ENCODE measurements at places on chromosomes 4 and X. TPM values are rescaled to one million over a fixed set of nuclear protein-coding genes. Genes with fewer than 3 reads are reported as not detected.

PIR gene
- 4.6 TPM for total RNA-seq

GRCh38 chr4:189787216-189788031, 153.2 kb upstream of the FRG1 start:
- DNase-seq, result no peak

GRCh38 chr4:24805067-24805466, 9.7 kb downstream of the SOD3 start:
- no peak for DNase-seq

GALNT7 gene
- 8.8 TPM for total RNA-seq

GRCh38 chr4:147060151-147060931, 114.7 kb upstream of the TTC29 start:
- DNase-seq, result no peak

GRCh38 chr4:78722320-78722719, 53.8 kb upstream of the BMP2K start:
- no peak for DNase-seq

RTL3 gene
- total RNA-seq, result not detected

GPR82 gene
- total RNA-seq, result not detected

DNA sequence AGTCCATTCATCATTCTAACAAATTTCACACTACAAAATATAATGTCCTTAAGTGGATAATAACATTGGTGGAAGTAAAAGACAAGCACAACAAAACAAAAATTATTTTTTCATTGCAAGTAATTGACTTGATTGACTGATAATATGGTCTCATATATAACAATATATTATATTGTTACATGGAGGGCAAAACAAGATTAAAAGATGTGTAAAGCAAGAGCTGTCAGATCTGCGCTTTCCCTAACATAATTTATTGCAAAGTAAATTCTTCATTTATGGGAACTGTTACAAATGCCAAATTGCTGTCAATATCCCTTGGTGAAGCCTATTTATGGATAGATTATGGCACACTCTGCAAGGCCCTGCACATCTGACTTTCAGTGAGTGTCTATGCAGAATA, 233.6 kb downstream of the PCDH7 start:
- no peak for DNase-seq

LRCH2 gene
- not detected for total RNA-seq

GRCh38 chr4:150337734-150338133, 244.2 kb upstream of the MAB21L2 start:
- no peak for DNase-seq

DNA sequence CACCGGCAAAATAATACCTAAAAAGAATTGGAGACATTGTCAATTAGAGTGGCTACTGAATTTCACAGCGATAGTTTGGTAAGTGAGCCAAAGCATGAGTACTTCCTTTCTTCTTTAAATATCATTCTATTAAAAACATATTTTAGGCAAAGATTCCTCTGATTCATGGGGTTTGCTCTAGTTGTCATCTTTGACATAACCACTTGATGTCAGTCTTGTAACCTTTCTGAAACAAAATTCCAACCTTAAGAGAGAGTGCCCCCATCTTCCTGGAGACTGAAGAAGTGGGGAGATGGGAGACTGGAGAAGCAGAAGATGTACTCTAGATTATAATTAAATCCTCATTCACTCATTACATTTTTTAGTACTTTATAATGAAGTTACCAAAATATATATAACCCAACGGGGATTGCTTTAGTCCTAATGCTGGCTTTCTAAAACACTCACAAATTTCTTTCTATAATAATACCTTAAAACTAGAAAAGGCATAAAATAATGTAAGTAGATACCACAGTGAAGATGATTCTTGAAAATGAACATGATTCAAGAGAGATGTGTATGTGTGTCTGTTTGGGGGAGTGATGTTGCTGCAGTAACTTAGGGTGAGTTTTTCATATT, 96.4 kb downstream of the EMCN start:
- no peak for DNase-seq

MAGEA6 gene
- not detected for total RNA-seq

GRCh38 chr4:22625311-22625710, 67.4 kb upstream of the GBA3 start:
- DNase-seq, result no peak

DNA sequence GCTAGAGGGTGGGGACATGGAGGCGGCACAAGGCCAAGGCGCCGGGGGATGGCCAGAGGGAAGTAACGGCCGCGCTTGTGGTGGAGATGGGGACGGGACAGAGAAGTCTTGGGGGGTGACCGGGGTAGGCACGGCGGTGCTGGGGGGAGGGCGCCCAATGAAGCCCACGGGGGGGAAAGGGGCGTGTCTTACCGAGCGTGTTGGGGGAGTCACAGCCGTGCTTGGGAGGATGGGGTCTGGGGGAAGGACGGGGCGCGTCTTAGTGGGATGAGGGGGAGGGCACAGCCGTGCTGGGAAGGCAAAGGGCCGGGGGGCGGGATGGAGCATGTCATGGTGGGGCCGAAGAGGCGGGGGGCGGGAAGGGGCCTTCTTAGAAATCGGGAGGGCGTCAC, 952 bp downstream of the ARSD start:
- no peak for DNase-seq

GRCh38 chr4:48015216-48015615, 1.3 kb downstream of the CNGA1 start:
- no peak for DNase-seq

EDA gene
- 3.6 TPM for total RNA-seq

GRCh38 chr4:39729557-39729956, 31.6 kb downstream of the UBE2K start:
- no peak for DNase-seq

LPAR4 gene
- not detected for total RNA-seq

DNA sequence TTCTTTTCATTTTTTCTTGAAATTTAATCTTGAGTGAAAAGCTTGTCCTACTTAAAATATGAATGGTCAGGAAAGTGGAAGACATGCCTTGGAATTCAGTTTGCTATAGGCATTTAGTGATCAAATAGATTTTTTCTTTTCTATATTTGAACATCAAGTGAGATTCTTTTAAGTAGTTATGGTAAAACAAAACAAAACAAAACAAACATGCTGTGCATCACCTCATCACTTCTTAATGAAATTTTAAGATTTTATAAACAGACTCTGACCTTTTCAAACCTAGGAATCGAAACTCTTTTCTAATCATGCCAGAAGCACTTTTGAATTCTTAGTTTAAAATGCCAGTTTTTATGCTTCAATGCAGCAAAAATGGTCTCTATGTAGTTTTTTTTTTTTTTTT, 62.8 kb downstream of the CNKSR2 start:
- DNase-seq, result no peak

CT47A7 gene
- not detected for total RNA-seq

- DNase-seq, result no peak
These were observed 192.5 kb downstream of the ASMT start for GRCh38 chrX:1807301-1807731.

DNA sequence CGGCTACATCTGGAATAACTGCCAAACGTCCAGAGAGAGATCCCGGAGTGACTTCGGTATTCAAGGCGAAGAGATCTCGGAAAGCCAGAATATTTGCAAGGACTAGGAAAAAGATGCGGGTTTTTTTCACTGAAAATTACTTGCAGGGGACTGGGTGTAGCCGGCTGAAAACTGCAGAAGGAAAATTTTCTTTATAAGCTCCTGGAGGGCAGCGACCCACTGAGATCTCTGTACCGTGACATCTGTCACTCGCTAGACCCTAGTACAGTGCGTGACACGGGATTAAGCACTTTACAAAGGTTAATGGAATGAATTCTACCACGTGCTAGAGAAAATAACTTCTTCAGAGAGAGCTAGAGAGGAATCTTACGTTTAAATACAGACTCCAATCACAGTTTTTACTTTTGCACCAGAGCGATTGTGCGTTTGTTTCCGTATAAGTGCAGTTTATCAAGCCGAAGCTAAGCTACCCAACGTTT, 1.1 kb upstream of the LCORL start:
- DNase-seq, result no peak

DNA sequence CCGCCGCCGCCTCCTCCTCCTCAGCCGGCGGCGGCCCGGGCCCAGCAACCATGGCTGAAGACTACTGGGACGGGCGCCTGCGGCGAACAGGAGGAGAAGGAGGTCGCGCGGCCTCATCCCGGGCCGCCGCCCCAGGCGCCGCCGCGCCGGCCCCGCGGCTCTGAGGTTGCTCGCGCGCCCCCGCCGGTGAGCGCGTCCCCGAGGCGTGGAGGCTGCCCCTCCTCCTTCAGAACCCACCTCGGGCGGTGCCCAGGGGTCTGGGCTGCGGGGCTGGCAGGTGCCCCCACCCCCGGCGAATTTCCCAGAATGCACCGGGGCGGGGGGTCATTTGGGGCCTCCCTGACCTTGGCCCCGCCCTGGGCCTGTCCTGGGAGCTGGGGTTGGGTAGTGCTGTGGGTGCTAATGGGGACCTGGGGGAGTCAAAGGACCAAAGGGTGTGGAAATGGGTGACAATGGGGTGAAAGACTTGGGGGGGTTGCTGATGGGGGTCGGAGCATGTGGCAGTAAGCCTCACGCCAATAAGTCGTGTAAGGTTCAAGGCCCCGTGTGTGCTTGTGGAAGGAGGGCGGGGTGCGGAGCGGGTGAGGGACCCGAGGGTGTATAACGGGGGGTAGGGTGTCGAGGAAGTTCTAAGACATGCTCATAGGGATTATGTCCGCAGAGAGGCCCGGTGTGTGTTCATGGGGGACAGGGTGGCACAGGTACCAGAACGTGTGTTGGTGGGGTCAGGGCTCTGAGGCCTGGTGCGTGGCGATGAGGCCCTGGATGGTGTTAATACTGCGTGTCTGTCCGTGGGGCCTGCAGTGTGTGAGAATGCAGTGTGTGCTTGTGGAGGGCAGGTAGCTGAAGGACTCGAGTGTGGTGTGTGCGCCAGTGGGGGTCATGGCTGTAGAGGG, 687 bp downstream of the CDK16 start:
- DNase-seq, result peak; percentile 39

- no peak for DNase-seq
These were observed 94.2 kb upstream of the MAMLD1 start for GRCh38 chrX:150268839-150269355.

DNA sequence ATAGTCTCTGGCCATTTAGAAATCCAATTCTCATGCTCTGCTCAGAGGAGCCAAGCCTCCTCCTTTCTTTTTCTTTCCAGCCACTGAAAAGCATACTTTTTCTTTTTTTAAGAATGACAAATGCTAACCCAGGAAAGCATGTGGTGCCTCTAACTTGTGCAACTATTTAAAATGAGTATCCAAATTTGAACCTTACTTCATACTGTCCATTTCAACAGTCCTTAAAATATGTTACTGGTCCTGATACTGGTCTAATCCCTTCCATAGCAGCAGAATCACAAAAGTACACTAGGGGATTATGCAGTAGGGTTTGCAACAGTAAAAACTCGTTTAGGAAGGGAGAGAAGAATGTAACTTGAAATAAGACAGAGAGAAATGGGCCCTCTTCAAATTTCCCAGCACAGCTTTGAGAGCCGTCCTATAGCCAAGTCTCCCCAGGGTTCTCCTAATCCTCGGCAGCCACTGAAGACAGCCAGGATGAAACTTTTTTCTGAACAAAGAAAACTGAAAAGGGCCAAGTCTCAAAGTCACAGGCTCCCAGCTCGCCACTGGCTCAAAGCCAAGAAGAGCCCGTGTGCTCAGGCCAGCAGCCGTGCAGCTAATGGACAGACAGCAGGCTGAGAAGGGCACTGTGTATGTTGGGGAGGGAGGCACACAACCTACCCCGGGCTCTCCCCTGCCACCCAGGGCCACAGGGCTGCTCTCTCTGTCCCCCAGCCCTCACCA, 39.5 kb downstream of the GPC4 start:
- no peak for DNase-seq

GRCh38 chrX:40104985-40105834, 7.5 kb upstream of the BCOR start:
- DNase-seq, result peak; percentile 56

DNA sequence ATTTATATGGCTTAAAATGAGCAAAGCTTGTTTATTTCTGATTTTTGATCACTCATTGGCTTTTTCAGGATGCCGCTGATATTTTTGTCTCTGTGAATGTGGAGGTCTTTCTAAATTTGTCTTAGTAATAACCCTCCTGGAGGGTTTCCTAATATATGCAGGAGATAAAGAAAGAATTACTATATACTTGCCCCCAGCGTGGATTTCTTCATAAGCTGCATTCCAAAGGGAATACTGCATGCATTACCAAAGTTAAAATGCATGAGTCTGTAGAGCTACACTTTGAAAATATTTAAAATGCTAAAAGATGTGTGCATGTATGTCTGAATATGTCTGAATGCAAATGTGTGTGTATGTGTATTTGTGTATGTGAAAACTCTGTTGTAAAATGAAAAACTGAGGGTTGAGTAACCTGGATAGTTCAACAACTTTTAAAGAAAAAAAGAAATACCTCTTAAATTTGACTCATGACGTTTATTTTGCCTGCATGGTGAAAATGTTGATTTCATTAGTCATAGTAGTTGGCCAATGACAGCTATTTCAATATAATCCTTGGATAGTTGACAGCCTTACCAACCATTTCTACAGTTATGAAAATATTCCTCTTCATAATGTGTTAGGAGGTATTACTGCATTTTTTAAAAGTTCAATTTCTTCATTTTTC, 113.2 kb upstream of the ZNF827 start:
- no peak for DNase-seq

DNA sequence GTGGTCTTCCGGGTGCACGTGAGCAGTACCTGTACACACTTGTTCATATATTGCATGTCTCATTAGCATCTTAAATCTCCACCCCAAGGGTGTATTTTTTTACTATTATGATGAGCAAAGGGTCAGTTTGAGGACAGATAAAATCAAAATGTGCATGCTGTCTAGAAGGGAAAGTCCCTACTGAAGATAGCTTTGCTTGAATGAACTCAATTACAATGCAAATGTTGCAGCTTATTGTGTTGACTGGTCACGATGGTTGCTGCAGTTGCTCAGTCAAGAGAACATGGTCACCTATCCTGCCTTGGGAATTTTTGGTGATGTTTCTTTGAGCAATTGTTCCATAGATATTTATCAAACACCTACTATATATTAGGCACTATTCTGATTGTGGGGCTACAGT, 103.8 kb upstream of the MID1IP1 start:
- DNase-seq, result no peak

SH2D1A gene
- 30.5 TPM for total RNA-seq

SMR3B gene
- total RNA-seq, result not detected

PLAC8 gene
- 23.3 TPM for total RNA-seq

- peak; percentile 56 for DNase-seq
These were observed 20.4 kb upstream of the SFRP2 start for GRCh38 chr4:153809307-153809706.

DNA sequence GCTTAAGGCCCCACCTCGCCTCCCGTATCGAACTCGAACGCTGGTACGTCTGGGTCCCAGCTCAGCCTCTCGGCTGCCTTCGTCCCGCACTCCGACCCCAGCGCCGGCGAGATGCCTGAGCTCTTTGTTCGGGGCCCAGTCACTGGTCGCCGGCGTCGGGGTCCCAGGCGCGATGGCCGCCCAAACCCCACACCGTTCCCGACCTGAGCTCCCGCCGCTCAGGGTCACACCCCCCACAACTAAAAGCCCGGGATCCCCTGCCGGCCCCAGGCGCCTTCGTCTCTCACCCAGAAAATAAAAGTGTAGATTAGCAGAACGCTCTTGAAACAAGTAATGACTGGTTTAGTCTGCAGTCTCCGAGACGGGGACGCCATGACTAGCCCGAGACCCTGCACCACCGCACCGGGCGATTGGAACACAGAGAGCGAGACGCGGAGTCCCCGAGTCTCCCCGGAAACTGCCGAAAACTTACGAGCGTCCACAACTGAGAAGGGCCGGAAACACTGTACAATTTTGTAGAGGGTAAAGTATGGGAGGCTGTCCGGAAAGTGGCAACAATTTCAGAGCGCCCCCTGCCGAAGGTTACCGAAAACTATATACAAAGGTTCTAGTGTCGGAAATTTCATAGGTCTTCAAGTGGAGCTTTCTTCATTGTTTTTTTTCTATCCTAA, at the start of gene TSPAN6:
Gene TSPAN6 (minus strand): TSS at position 486 of the 671 bp plus-strand sequence. CDS start 112 bp downstream, at position 374.
- DNase-seq, result peak; percentile 65

LRPAP1 gene
- total RNA-seq, result 48.7 TPM

PSMD10 gene
- 36.9 TPM for total RNA-seq

- no peak for DNase-seq
These were observed 837.4 kb downstream of the TRIML1 start for GRCh38 chr4:188976644-188977115.
